A549 treated with CORT108297 at 1 μM for 4 hours (cell line): ENCODE measurements at places on chromosomes 5 and 9. TPM values are rescaled to one million over a fixed set of nuclear protein-coding genes. Genes with fewer than 3 reads are reported as not detected.

CLIC3 gene
- total RNA-seq = 2.7 to 4.5 TPM (median 3.8 TPM) in 5 replicates

F2RL1 gene
- total RNA-seq = 225 to 295 TPM (median 259 TPM) in 5 replicates

IL5 gene
- not detected in 5 replicates for total RNA-seq

TAF11L5 gene
- total RNA-seq = not detected in 5 replicates

PCDHB11 gene
- total RNA-seq = 0.05 to 0.11 TPM (median 0.07 TPM) in 5 replicates

LCN10 gene
- not detected in 5 replicates for total RNA-seq

FOXI1 gene
- not detected in 5 replicates for total RNA-seq

CCDC69 gene
- 1.3 to 1.9 TPM (median 1.7 TPM) in 5 replicates for total RNA-seq

PCDHB12 gene
- 0.03 to 0.04 TPM in 2 of 5 replicates, not detected in the others for total RNA-seq

STK32A gene
- 0.15 to 0.50 TPM (median 0.25 TPM) in 5 replicates for total RNA-seq

IL9 gene
- not detected in 5 replicates for total RNA-seq

ARRDC3 gene
- 6.3 to 15.7 TPM (median 10.7 TPM) in 5 replicates for total RNA-seq

ZNF618 gene
- 7.8 to 11.8 TPM (median 11.0 TPM) in 5 replicates for total RNA-seq
